ENCODE measurements at places on chromosomes 1 and 21.
A peak's percentile ranks its signal among the peaks of the same experiment; 100 is the strongest.

DNA sequence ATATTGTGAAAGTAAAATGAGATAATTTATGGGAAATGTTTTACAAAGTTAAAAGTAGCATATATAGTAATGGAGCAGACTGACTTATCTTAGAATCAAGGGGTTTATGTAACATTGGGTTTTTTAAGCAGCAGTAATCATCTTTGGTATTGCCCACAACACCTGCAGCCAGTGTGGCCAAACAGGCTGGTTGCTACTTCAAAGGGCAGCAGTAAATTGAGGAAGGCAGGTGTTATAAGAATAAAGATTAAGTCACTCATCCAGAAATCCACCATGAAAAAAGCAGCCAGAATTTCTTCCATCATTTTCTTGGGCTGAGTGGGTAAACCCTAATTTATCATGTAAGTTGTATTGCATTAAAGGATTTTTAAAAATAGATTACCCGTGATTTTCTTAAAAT is 16.7 kb downstream of the DYNLT5 start:
- no peak for DNase-seq

- no peak for DNase-seq
These were observed 179.1 kb downstream of the PSMG1 start for GRCh38 chr21:39003982-39004633.

DNA sequence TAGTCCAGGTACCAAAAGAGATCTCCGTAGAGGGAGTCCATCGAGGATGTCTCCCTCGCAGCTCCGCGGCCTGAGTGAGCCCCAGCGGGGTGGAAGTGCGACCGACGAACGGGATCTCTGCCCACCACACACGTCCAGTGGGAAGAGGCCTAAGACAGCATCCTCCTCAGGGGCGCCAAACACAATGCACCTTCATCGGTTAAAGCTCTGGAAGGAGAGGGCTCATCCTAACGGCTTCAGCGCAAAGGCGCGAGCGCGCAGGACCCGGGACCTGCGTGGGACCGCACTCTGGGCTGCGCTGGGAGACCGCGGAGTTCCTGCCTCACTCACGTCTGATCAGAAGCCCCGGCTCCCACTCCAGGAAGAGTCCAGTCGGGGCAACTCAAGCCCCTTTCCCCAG is 7.6 kb downstream of the SLC25A24 start:
- DNase-seq = no peak

GRCh38 chr1:77415579-77415978 is 133.8 kb downstream of the AK5 start:
- DNase-seq = no peak

DNA sequence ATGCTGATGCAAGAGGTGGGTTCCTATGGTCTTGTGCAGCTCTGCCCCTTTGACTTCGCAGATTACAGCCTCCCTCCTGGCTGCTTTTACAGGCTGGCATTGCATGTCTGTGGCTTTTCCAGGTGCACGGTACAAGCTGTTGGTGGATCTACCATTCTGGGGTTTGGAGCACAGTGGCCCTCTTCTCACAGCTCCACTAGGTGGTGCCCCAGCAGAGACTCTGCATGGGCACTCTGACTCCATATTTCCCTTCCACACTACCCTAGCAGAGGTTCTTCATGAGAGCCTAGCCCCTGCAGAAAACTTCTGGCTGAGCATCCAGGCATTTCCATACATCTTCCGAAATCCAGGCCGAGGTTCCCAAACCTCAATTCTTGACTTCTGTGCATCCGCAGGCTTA is 989.0 kb downstream of the PLA2G4A start:
- DNase-seq = no peak

GRCh38 chr1:115107516-115108260 is 18.4 kb upstream of the TSPAN2 start:
- no peak for DNase-seq

DNA sequence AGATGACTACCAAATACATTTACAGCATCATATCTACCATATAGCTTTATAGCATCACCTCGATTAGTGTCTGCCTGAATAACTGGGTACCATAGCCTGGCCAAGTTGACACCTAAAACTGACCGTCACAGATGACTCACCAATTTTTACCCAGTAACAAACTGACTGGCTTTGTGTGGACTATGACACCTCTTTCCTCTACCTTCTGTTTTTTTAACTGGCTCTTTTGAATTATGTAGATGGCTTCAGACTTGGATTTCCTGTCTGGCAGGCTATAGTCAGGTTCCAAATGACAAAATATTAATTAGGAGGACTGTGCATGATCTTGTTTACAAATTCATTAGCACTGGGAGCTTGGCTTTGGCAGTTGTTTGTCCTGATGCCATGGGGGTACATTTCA is 360.3 kb downstream of the TGFB2 start:
- peak; percentile 44 for DNase-seq

- DNase-seq = no peak
These were observed 5.9 kb downstream of the AGT start for GRCh38 chr1:230707732-230708630.

- no peak for DNase-seq
These were observed 3.6 kb downstream of the GIPC2 start for GRCh38 chr1:78049396-78049795.

GRCh38 chr1:243725075-243725474 is 125.0 kb downstream of the AKT3 start:
- no peak for DNase-seq

- DNase-seq = no peak
These were observed 15.4 kb downstream of the RAP1GAP start for GRCh38 chr1:21653744-21654100.

DNA sequence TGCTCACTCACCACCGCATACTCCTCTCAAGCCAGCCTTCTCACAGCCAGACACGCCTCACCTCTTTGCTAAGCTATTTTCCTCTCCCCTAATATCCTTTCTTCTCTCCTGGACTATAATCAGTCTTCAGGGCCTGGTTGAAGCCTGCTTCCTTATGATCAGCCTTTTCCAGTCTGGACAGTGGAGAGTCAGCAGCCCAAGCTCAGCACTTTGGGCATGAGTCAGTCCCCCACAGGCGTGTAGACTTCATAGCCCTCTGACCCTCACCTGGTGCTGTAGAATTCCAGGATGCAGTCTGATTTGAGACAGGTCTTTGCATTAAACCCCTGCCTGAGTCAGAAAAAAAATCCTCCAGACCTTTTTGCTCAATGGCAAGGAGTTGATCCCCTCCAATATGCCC is 2.5 kb downstream of the HPCAL4 start:
- DNase-seq = no peak

DNA sequence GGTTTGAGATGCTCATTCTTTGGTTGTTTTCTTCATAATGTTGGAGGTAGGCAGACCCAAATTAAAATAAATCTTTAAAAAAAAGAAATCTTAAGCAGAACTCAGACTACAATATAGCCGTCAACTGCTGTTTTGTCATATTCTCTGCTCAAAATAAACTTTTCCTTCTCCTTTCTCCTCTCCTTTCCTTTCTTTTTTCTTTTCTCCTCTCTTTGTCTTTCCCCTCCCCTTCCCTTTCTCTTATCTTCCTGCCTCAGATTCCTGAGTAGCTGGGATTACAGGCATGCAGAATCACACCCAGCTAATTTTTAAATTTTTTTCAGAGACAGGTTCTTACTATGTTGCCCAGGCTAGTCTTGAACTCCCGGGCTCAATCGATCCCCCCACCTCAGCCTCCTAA is 24.8 kb upstream of the MTF1 start:
- no peak for DNase-seq

GRCh38 chr1:151196292-151196800 is 2.0 kb upstream of the PIP5K1A start:
- peak; percentile 90 for DNase-seq

- DNase-seq = no peak
These were observed 21.2 kb downstream of the LRRC71 start for GRCh38 chr1:156941675-156942074.

All from foreskin keratinocyte (primary cell).